NAMALWA (cell line): ENCODE measurements at places on chromosomes 1 and 21.

GRCh38 chr1:230515451-230516145 is 89.5 kb upstream of the PGBD5 start:
- DNase-seq: no peak

DNA sequence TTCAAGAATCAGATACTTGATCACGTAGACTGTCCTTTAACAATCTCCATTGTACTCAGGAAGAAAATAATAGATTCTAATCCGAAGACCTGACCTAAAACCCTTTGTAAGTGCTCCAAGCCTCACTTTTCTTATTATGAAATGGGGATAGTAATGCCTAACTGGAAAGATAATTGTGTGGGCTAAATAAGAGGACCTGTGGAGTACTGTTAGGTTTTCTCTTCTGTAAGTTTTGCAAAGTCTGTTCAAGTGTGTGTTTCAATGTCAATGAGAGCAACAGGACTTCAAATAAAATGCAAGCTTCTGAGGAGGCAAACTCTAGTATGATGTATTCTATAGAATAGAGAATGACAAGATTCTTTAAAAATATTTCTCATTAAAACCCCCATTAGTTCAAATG is 348.6 kb downstream of the USP25 start:
- DNase-seq: no peak

DNA sequence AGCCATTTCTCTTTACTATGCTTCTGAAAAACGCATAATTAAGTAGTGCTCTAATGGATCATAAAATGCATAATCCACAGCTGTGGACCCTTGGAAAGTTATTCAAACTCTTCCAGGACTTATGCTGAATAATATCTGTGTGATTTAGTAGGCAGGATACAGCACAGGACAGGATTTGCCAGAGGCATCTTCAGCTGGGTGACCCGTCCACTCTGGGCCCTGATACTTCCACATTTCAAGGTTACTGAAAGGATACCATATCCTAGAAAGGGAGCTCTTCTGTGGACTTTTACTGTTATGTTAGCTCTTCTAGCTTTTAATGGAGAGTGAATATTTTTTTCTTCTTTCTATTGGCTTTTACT is 49.6 kb downstream of the MAP10 start:
- DNase-seq: no peak

DNA sequence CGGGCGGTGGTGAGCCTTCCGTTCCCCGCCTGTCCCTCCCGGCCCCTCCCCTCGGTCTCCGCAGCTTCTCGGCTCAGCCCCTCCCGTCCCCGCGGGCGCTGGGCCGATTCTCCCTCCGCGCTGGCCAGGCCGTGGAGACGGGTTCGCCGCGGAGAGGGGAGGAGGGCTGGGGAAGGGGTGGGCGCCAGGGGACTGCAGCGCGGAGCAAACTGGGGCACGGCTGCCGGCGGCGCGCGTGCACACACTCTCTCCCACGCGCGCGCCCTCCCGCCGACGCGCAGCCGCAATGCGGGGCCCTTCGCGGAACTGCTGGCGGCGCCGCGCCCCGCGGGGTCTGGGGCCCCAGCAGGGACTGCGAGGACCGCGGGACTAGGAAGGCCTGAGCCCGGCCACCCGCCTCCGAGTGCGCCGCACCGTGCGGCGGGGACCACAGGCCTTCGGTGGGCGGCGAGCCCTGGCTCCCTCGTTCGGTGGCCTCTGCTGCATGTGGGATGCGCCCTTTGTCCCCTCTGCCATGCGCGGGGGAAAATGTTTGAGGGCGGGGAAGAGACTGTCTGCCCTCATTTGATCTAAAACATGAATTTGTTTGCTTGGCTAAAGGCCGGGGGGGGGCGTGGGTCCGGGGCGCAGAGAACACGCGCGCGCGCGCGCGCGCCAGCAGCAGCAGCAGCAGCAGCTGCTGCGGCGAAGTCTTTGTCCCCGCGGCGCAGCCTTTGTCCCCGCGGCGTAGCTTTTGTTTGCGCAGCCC is 90.7 kb upstream of the VAMP3 start:
- no peak for DNase-seq

- DNase-seq: no peak
Observed at GRCh38 chr1:98550076-98550475, 111.4 kb upstream of the SNX7 start.

DNA sequence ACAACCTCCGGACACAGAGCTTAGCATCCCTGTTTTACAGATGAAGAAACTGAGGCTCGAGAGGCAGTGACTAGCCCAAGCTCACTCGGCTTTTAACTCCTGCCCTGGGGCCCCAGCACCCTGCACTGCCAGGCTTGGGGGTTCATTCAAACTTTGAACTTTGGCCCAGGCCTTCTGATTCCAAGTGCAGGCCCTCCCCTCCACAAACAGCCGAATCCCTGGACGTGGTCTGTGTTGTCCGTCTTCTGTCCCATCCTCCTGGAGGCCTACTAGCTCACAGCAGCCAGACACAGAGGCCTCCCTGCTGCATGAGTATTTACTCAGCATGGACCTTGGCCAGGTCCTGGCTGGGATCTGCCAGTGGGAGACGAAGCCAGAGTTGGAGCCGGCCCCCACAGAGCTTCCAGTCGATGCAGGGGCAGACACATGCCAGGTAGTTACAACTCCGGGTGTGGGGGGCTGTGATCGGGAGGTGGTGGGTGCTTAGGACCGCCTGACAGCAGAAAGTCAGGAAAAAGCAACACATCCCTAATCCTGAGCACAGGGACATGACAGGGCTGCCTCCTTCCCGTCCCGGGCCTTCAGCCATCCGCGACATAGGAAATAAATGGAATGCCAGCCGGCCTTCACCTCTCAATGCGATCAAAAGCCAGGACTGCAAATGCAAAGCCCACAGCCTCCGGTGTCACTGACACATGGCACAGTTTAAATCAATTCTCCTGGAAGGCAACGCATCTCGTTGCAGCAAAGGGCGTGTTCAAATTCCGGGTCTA is 7.4 kb downstream of the IFFO2 start:
- DNase-seq: no peak

- DNase-seq: no peak
Observed at GRCh38 chr1:173744651-173745050, 29.9 kb downstream of the KLHL20 start.

GRCh38 chr1:14672005-14672404 is 73.5 kb downstream of the KAZN start:
- peak; percentile 88 for DNase-seq

DNA sequence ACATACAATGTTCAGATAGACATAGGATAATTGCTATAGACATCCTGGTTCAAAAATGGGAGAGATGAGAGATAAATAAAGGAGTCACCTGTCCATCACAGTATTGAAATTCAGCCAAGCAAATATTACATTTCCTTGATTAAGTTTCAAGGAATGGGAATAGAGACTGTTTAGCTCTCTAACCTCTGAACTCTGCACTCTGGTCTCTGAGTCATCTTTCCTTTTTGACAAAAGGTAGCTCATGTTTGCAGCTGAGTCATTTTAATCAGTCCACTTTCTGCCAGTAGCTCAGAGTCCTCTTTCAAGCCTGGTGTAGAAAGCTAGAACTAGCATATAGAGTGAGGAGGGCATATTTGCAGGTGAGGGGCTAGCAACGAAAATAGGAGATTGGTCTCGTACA is 51.4 kb upstream of the GJA8 start:
- no peak for DNase-seq

- DNase-seq: no peak
Observed at GRCh38 chr1:247961791-247962190, 3.2 kb upstream of the OR2AK2 start.

DNA sequence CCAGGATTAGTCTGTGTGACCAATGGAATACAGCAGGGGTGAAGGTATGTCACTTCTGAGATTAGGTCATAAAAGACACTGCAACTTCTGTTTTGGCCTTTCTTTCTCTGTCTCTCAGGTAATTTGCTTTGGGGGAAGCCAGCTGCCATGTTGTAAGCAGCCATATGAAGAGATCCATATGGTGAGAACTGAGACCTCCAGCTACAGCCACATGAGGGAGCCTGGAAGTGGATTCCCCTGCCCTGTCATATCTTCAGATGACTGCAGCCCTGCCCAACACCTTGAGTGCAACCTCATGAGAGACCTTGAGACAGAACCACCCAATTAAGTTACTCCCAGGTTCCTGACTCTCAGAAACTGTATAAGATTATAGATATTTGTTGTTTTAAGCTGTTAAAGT is 70.1 kb upstream of the ESRRG start:
- DNase-seq: no peak

- no peak for DNase-seq
Observed at GRCh38 chr21:45534636-45535331, 7.5 kb downstream of the SLC19A1 start.

DNA sequence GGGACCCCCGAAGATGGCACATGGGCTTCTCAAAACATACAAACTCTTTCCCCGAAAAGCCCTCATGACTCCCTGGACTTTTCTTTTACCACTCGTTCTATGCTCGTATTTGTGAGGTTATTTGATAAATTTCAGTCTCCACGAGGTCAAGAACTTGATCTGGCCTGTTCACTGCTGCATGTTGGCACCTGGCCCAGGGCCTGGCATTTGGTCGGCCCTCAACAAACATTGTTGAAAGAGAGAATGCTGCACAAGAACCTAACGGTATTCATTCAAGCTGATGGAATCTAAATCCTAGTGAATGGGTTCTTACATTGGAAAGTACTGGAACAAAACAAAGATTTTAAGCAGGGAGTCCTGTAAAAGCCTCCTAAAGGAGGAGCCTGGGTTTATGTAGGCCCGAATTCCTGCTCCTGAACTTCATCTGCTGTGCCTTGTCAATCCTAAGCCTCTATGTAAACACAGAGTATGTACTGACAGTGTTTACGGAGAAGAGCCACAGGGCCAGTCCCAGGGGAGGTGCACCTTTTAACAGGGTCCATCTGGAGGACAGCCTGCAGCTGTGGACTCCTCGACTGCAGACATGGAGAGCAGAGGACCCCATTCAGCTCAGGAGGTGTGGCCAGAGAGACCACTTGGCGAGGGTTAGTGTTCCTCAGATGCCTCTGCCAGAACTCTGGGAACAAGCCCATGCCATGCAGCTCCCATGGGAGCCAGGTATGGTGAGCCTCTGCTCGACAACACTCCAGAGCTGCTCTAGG is 46.9 kb downstream of the L1TD1 start:
- no peak for DNase-seq
